Prostate gland (tissue), 2 donors: ENCODE measurements at places on chromosomes 1 and 21. TPM values are rescaled to one million over a fixed set of nuclear protein-coding genes. Genes with fewer than 3 reads are reported as not detected.

SERINC2 gene
- 76.1 TPM for total RNA-seq

SLAMF8 gene
- 1.2 TPM for total RNA-seq

DNA sequence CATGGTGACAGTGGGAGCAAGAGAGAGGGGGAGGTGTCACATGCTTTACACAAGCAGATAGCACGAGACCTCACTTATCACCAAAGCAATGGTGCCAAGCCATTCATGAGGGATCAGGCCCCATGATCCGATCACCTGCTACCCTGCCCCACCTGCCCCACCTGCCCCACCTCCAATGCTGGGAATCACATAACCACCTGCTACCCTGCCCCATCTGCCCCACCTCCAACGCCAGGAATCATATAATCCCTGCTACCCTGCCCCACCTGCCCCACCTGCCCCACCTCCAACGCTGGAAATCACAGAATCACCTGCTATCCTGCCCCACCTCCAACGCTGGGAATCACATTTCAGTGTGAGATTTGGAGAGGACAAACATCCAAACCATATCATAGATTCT is 10.6 kb upstream of the AIRE start:
- no peak for DNase-seq

- DNase-seq: no peak
Measured at GRCh38 chr1:226810681-226811080, 59.7 kb upstream of the PSEN2 start.

- DNase-seq: no peak
Measured at GRCh38 chr1:204191456-204191855, 4.8 kb downstream of the KISS1 start.
